ENCODE measurements at places on chromosomes 6 and 20. TPM values are rescaled to one million over a fixed set of nuclear protein-coding genes. Genes with fewer than 3 reads are reported as not detected.
A peak's percentile ranks its signal among the peaks of the same experiment; 100 is the strongest.

DNA sequence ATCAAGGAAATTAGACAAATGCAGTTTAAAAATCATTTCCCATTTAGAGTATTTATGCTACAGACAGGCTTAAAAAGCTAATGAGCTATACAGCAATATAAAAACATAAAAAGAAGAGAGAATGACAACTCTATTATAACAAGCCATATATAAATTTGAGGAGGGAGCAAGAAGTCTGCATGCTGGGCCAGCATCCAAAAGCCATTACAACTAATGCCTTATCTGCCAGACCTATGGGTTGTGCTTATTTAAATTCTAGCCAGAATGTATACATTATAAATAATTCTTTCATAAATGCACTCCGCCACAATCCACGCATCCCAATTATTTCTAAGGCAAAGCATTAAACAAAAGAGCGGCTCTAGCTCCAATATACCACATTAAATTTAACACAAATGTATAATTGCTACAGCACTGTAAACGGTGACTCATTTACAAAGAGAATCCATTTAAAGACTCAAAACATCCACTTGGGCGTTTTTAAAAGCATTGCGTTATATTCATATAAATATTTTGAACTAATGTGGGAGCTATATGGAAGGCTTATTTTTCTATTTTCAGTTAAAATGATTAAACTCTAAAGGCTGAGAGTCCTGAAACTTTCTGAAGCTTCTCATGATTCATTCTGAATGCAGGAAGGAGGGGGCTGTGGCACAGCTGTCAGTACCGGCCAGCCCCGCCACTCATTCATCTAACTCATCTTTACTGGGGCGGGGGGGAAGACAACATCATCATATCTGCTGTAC lies 37.7 kb upstream of the RAB22A start:
- H3K27me3 ChIP-seq = no peaks in the 10 kb centered on the region
- H3K4me1 ChIP-seq = no peaks in the 10 kb centered on the region
- H3K4me3 ChIP-seq = no peak overlapping the region
- peaks cover 61% of the 10 kb centered on the region for H3K36me3 ChIP-seq
- no peak for DNase-seq

DNA sequence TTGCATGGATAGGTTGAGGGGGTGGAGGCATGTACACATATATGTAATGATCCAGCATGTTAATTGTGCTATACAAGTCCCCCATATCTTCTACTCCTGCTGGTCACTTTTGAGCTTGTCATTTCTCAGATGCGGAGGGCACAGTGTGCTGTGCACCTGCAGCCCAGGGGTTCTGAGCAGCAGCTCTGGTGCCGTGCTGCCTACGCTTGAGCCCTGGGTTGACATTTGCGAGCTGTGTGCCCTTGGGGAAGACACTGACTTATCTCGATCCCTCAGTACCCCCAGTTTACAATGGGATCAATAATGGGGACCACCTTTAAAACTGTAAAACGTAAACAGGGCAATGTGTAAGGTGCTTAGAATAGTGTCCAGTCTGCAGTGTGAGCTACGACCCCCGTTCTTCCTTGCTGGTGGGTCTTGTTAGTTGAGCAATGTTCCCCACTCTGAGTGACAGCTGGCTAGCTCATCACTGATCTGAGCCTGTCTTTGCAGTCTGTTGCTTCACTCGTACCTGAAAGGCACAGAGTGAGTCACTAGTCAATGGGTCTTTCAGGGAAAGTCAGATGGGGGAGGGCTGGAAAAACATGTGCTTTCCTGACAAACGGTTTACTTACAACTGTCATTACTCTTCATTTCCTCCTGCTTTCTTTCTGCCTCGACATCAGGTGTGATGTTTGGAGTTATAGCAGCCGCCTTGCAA lies 91.7 kb downstream of the SLC2A10 start:
- DNase-seq = no peak
- no peaks in the 10 kb centered on the region for H3K4me1 ChIP-seq
- no peak overlapping the region for H3K27ac ChIP-seq
- no peaks in the 10 kb centered on the region for H3K36me3 ChIP-seq

DNA sequence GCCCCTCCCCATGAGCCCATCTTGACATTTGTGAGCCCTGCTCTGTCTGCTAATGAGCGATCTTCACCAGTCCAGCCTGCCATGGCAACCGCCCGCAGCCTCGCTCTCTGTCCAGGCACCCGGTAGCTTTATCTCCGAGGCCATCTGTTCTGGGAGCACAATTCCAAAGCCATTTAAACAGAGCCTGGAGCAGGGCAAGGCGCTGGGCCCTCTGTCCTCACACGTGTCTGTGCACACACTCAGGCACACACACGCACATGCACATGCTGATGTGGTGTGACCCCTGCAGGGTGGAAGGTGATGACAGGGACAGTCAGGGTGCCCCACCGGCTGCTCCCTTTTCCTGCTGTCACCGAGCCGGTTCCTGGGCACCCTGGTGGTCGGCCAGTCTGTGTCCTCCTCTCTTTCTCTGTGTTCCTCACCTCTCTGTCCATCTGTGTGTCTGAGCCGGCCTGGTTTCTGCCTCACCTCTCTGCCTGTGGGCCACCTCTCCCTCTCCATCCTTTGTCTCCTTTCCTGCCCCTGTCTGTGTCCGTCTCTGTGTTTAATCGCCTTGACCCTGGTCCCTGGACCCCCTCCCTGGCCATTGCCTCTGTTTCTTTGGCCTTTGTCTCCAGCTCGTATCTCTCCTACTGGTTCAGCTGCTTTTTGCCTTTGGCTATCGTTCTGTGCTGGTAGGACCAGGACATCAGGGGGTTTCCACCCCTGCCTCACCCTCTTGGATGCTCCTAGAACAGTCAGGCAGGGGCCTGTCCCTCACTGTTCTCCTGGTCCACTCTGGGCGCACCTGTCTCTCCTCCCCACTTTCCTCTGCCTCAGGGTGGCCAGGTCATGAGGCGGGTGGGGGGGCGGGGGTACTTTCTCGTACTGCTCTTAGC lies 8.8 kb upstream of the MYT1 start:
- H3K27me3 ChIP-seq = peaks cover 14% of the 10 kb centered on the region
- no peak overlapping the region for H3K27ac ChIP-seq
- H3K4me1 ChIP-seq = no peaks in the 10 kb centered on the region
- DNase-seq = no peak

GRCh38 chr6:51792273-51793030 lies 295.0 kb downstream of the PKHD1 start:
- H3K27ac ChIP-seq = no peak overlapping the region
- no peaks in the 10 kb centered on the region for H3K36me3 ChIP-seq
- H3K27me3 ChIP-seq = no peaks in the 10 kb centered on the region
- no peaks in the 10 kb centered on the region for H3K4me1 ChIP-seq
- H3K4me3 ChIP-seq = no peak overlapping the region

DNA sequence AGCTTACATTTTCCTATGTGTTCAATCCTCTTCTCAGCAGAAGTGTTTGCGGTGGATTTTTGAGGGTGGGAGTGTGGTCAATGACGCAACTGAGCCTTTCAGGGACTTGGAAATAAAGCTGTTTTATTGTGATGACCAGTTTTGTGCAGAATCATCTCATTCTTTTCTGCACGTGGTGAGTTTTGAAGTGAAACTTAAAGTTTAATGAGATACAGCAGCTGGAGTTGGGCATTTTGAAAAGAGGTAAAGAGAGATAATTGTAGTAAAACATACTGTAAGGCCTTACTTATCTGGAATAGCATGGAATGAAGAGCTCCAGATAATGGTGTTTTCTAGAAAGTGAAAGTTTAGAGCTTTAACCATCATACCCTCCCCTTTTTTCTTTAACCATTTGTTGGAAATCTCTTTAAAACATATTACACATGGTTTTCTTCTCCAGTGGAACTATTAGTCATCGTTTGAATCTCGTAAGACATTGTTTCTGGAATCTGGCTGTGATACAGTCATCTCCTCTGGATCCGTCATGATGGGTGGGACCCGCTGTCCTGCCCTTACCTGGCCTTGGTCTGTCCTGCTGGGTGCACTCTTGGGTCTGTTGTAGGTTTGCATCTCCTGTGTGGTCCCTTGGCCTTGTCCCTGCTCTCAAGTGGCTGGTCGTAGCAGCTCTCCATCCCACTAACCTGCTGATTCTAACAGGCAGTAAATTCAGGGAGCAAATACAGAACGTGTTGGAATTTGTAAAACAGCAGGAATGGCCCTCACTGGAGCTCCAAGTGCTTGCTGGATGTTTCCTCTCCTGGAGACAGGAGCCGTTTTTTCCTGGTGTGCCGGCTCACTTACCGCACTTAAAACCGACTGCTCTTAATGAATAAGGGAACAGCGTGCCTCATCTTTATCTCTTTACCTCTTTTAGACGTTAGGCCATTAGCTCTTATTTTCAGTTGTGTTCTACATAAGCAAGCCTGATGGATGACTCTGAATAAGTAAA lies 29.8 kb downstream of the UST start:
- no peak for DNase-seq
- no peaks in the 10 kb centered on the region for H3K36me3 ChIP-seq

DNA sequence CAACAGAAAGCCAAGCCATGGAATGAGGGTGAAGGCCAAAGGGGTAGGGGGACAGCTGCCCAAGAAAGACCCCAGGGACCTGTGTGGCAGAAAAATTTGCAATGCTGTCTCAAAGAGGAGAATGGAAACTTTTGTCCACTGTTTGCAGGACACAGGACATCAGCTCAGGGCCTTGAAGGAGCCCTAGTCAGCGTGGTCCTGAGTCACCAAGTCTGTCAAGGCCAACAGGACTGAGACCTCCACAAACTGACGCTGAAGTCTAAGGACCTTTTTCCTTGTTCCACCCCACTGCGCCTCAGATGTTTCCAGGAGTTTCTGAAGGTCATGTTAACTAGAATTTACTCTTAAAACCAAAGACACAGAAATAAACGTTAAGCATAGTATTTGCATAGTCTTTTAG lies 31.8 kb upstream of the AVP start:
- H3K4me3 ChIP-seq = no peak overlapping the region
- H3K27me3 ChIP-seq = no peaks in the 10 kb centered on the region
- no peak for DNase-seq
- H3K36me3 ChIP-seq = peaks cover 53% of the 10 kb centered on the region
- H3K4me1 ChIP-seq = peaks cover 34% of the 10 kb centered on the region

DNA sequence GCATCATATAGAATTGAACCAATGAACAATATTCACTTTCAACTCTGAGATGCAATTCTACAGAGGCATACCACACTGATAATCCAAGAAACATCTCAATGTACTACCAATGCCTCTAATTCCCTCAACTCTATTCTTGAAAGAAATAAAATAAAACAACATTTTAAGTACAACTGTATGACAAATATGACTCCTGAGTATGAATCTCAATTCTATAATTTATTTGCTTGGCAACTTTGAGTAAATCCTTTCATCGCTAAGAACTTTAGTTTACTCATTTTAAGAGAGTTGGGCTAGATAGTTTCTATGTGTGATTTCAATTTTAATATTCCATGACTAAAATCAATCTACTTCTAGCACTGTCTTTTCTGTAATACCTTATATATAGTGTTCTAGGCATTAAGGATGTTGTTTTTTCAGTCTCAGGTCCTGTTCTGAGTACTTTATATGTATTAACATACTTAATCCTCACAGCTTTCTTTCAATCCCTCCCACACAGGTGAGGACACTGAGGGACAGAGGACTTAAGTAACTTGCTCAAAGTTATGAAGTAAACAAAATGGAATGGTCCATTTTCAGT lies 33.4 kb downstream of the GOPC start:
- no peak overlapping the region for H3K27ac ChIP-seq
- DNase-seq = no peak

- DNase-seq = no peak
- no peaks in the 10 kb centered on the region for H3K4me1 ChIP-seq
- H3K36me3 ChIP-seq = no peaks in the 10 kb centered on the region
- no peak overlapping the region for H3K27ac ChIP-seq
Measured at GRCh38 chr6:109271622-109272021, 110.6 kb downstream of the CD164 start.

- H3K27ac ChIP-seq = peak overlapping the region; percentile 30
- no peak overlapping the region for H3K4me3 ChIP-seq
- no peaks in the 10 kb centered on the region for H3K4me1 ChIP-seq
- H3K36me3 ChIP-seq = no peaks in the 10 kb centered on the region
- H3K27me3 ChIP-seq = no peaks in the 10 kb centered on the region
Measured at GRCh38 chr6:32886681-32887383, 32.8 kb downstream of the PSMB9 start.

- H3K36me3 ChIP-seq = no peaks in the 10 kb centered on the region
- DNase-seq = no peak
- no peak within 1 kb of the TSS for H3K4me3 ChIP-seq
- H3K27ac ChIP-seq = no peak within 1 kb of the TSS
Measured at GRCh38 chr20:56247954-56248782, at the start of gene MC3R. MC3R (plus strand) TSS chr20:56248732; CDS start chr20:56248844, 112 bp downstream.

DNA sequence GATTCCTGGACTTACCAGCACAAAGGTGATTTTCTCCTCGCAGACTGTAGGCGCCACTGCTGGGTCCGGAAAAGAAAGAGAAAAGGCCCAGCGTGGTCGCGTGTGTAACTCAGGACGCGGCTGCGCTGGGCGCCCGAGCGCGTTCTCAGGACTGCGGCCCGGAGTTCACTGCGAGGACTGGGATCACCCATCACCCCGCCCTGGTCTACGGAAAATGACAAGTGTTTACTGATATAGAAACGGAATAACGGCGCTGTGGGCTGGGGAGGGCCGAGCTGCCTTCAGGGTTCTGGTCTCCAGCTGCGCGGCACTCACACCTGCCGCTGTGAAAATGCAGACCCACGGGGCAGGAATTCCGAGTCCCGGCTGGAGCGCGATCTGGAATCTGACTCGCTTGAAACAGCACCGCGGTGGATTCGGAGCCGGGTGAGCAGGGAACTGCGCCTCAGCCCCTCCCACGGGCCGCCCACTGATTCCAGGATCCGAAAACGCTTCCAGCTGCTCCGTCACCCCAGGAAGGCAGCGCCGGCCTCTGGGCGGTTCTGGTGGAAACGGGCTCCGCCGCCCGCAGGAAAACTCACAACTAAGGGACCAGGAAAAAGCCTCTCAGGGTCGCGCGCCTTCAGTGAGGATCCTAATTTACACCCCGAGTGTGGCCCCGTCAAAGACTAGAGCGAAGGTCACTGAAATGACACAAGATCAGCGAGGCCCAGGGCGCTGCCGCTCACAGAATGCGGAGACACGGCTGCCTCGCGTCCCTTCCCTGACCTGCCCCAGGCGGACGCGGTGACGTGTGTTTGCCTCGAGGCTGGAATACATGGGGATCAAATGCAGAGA lies 34.5 kb downstream of the HLA-A start:
- no peaks in the 10 kb centered on the region for H3K36me3 ChIP-seq
- DNase-seq = peak; percentile 89
- peaks cover 48% of the 10 kb centered on the region for H3K27me3 ChIP-seq

DNA sequence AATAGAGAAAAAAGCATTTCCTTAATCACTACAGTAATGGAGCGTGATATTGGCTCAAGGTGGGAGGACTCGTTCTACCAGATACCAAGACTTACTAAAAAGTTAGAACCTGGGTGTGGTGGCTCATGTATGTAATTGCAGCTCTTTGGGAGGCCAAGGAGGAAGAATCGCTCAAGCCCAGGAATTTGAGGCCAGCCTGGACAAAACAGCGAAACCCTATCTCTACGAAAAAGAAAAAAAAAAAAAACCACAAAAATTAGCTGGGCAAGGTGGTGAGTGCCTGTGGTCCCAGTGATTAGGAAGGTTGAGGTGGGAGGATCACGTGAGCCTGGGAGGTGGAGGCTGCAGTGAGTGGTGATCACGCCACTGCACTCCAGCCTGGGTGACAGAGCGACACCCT lies 24.0 kb upstream of the ATRN start:
- DNase-seq = no peak
- H3K4me1 ChIP-seq = no peaks in the 10 kb centered on the region
- H3K27me3 ChIP-seq = no peaks in the 10 kb centered on the region

Gene TRIM15
- not detected for total RNA-seq

Gene MUCL3
- not detected for total RNA-seq

Gene LPIN3
- total RNA-seq = 4.1 TPM
